ENCODE measurements at places on chromosomes 4 and X.
A peak's percentile ranks its signal among the peaks of the same experiment; 100 is the strongest.

GRCh38 chrX:117895418-117895817 lies 221.2 kb downstream of the KLHL13 start:
- DNase-seq, result no peak

DNA sequence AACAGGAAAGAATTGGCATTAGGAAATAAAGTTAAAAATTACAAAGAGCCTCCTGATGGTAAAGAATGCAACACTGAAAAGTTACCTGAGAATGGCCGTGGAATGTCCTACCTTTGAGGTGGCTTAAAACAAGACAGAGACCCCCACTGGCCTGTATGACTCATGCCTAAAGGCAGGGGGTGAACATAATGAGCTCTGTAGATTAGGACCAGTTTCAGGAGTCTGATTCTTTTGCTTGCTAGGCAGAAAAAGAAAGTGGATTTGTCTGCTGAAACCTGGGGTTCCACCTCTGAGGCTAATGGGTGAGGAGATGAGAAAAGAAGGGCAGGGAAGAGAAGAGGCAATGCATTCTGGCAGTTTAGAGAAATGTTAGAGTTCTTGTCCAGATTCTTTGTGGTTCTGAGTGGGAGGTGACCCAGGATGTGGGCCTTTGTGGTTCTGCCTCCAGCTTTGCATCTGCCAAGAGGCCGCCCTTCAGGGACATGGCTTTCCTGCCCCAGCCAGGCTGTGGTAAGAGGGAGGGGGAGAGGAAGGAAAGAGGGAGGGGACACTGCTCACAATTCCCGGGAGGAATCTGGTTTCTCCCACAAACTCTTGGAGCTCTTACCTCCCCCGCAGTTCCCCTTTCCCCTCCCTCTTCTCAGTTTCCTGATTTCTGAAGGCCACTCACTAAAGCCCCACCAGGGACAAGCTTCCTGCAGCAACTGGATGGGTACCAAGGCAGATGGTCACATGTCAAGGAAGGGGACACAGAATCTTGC lies 109.6 kb downstream of the EFNB1 start:
- DNase-seq, result no peak

DNA sequence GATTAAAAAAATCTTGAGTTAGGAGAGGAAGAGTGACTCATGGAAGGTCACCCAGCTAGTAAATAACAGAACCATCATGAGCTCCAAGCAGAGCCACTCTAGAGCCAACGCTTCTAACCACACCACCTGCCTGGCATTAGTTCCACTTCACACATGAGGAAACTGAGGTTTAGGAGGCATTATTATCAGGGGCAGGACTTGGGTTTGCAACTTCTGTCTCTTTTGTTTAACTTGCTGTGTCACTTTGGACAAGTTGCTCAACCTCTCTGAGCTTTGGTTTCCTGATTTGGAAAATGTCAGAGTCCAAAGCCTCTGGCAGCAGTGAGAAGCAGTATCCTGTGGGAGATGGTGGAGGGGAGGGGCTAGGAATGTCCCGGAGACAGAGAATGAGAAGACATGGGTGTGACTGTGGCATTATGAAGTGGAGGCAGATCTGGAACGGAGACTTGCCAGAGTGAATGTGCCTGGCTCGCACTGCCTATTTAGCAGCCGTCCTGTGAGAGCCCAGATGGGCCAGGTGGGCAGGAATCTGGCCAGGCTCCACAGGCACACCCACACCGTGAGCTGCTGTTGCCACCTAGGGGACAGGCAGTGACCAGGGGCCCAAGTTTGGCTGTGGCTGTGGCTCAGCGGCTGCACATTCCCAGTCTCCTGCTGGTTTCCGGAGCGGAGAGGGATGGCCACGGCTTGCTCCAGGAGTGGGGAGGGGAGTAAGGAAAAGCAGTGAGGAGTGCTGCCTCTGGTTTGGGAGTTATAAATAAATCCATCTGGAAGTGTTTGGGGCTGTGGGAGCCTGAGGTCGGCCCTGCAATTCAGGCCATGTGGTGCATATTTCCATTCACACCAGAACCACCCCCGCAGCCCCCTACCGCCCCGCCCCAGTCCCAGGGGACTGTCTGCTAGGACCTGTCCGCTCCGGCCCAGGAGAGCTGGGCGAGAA lies 93.4 kb downstream of the NHSL2 start:
- no peak for DNase-seq

- no peak for DNase-seq
These were observed 8.5 kb downstream of the DLG3 start for GRCh38 chrX:70453024-70453618.

GRCh38 chr4:5037553-5038551 lies 13.4 kb upstream of the STK32B start:
- DNase-seq, result no peak

GRCh38 chr4:182555997-182556418 lies 312.8 kb downstream of the TENM3 start:
- no peak for DNase-seq

DNA sequence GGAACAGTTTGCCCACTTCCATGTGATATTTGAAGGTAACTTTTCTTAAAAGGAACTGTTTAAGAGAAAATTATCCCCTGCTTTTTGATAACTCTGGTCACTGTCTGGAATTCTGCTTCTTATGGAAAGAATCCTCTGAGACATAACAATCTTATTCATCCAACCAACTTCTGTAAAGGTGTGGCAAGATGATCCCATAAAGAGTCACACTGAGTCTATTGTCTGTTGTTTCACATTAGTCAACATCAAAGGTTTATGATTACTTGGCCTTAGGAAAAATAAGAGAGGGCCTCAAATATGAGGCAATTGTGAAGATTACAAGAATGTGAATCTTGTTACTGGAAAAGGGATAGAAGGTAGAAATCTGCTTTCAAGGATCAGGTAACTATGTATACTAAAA lies 88.0 kb upstream of the MAGEB18 start:
- no peak for DNase-seq

DNA sequence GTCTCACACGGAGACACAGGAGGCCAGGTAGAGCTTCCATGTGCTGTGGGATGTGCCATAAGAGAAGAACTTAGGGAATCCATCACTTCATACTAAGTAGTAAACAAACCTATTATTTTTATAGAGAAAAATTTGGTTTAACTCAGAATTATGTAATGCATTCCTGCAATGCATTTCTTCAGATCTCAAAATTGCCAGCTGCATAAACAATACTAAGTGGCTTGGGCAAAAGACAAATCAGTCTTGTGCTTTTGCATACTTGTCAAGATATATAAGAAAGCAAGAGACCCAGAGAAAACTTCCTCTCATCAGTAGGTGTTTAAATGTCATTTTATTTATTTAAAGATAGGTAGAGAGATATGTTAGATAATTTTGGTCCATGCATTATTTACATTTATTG lies 382.1 kb upstream of the CTSO start:
- no peak for DNase-seq

DNA sequence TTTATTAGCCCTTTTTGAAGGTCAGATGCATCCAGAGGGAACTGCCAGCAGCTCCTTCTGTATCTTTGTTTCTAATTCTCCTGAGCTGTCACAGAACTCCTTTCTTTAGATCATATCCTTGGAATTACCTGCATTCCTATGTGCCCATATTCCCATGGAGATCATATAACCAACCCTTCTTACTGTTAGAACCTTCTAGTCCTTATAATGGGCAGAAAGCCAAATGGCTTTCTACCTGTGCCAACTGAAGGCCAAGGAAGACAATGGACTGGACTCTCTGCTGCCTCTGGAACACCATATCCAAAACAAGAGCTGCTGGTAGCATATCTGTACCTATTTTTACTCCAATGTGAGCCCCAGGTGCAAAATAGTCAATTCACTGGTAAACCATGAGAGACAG lies 60.7 kb downstream of the TBC1D9 start:
- no peak for DNase-seq

DNA sequence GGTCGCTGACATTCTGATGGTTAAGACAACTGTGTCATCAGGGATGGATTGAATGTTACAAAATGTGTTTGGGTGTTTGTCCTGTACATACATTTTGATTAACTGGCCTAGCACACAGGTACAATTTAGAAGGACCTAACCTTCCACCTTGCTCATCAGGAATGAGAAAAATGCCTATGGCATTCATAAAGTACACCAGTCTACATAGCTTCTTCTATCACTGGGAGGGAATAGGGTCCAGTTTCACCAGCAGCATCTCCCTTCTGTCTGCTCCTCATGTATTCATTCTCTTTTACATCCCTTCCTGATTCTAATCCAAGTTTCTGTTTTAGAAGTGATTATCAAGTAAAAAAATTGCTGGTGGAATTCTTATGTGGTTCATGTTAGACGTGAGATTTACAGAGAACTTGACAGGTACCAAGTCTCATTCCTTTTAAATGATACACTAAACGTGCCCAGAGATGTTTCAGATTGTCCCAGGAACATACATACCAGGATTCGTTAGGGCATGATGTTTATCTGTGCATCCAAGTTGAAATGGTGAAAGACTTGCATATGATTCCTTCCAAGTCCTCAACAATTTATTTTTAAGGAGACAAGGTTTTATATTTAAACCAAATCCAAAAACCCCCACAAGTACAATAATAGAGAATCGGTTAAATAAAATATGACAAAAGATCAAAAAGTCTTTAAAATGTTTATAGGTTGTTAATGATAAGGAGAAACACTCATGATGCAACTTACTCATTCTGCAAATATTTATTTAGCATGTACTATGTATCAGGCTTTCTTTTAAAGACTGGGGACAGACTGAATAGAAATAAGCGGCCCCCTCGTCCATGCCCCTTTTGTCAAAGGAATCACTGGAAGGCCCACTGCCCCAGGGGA lies 359.1 kb downstream of the ZNF674 start:
- no peak for DNase-seq

DNA sequence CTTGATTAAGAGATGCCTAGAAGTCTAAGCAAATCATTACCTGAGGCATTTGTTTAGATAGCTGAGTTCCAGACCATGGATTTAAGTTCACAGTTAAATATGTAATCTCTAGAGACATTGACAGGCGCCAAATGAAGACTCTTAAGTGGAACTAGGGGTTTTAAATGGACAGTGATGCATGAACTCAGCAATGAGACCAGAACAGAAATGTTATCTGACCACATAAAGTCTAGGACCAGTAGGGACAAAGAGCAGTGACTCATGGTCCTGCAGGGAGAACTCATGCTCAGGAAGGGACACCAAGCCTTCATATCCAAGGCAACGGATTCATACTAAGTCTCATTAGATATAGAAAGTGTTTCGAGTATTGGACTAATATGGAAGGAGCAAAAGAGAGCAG lies 152.3 kb downstream of the PPARGC1A start:
- no peak for DNase-seq

GRCh38 chr4:118680808-118681207 lies 4.4 kb upstream of the METTL14 start:
- no peak for DNase-seq

GRCh38 chrX:47523713-47524166 lies 37.3 kb upstream of the ARAF start:
- DNase-seq, result no peak

DNA sequence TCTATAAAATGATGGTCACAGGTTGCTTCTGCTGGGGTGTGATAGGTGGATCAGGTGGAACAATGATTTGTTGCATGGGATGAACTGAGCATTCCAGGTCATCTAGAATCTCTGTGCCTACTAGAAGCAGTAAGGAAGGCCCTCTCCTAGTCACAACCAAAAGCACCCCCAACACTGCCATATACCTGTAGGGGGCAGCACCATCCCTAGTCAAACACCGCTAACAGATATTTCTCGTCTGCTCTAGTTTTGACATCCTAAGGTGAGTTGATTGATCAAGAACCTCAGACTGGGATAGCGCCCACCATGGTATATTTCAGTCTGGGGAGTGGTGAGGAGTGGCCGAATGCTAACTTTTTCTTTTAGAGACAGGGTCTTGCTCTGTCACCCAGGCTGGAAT lies 160.2 kb downstream of the NHS start:
- peak; percentile 23 for DNase-seq

DNA sequence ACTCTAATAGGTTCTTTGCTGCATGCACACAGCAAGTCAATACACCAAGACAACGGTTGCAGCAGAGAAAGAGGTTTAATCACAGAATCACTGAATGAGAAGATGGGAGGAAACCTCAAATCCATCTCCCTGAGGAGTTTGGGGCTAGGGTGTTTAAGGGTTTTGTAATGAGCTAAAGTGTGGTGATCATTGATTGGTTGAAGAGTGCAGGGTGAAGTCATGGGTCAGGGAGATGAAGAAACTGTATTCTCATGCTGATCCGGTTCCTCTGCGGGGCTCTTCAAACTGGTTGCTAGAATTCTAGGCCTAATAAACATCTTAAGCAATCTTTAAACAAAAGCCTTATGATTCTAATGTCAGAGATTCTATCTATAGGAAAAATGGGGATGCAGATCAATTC lies 432.5 kb upstream of the FAM47C start:
- no peak for DNase-seq

DNA sequence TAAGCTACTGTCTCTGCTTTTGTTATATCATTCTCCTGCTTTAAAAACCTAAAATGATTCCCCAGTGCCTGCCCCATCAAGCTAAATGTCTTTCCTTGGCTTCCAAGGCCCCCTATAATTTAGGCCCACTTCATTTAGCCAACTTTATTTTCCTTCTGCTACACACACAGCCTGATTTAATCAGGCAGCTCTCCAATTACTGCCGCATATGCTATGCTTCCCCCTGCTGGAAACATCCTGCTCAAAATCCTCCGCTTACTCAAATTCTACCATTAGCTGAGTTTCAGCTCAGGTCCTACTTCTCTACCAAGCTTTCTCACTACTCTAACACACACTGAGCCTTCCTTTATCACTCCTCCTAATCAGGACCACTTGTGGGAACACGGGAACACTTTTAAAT lies 17.0 kb downstream of the LAMP2 start:
- DNase-seq, result no peak

DNA sequence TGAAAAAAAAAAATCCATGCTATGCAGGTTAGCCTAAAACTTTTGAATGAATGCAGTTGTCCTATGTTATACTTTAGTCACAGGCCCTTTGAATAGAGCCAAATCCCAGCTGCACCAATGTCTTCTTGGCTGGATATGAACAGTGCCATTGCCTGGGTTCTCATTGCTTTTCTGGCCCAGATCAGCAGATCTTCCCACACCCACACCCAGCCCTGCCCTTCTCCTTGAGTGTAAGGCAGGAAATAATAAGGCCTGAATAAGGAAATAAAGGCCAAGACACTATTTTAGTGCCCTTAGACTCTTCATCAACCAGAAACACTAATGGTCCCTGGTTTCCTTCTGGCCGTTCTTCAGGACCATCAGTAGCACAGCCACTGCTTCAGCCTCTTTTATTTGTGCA lies 66.6 kb downstream of the USP38 start:
- no peak for DNase-seq

GRCh38 chrX:4741024-4741423 lies 1027.6 kb upstream of the PRKX start:
- DNase-seq, result no peak

- no peak for DNase-seq
These were observed 148.7 kb upstream of the NAP1L5 start for GRCh38 chr4:88846206-88846790.

GRCh38 chr4:37946503-37947179 lies 13.6 kb upstream of the PTTG2 start:
- DNase-seq, result no peak

GRCh38 chr4:53974561-53974960 lies 89.8 kb downstream of the CHIC2 start:
- DNase-seq, result no peak

- no peak for DNase-seq
These were observed 811 bp downstream of the FLNA start for GRCh38 chrX:154373340-154374306.

GRCh38 chrX:24063488-24063887 lies 8.7 kb downstream of the EIF2S3 start:
- no peak for DNase-seq
